ENCODE measurements at places on chromosomes 2 and 18.
A peak's percentile ranks its signal among the peaks of the same experiment; 100 is the strongest.

DNA sequence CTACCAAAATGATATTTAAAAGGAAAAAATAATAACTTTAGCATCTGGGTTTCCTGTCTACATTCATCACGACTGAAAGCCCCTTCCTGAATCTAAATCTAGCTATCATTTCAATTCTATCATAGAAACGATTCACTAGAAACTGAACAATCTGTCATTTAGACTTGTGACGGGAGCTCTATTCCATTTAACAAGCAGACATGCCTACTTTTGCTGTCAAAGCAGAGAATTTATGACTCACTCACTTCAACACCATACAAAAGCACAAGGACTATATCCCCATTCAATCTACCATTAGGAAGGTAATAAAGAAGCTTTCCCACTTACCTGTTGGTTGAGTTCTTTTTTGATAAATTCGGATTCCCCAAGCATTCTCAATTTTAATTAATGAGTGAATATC is 1072.3 kb downstream of the LRP1B start:
- no peak for DNase-seq

DNA sequence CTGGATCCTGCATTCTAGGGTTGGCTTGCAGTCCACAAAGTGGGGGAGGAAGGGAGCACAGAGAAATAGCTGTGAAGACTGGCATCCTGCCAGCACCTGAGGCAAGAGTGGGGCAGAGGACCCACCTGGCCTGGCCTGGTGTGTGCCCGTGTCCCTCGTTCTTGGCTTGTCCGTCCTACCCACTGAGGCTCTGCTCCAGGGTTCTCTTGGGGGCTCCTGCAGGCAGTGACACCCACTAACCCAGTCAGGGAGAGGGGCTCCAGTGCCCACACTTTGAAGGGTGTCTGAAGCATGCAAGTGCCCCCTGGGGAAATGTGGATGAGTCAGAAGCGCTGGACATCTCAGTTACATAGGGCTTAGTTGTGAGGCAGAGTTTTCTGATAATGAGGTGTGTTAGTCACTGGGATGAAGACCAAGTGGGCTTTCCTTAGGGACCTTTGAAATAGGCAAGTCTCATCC is 79.4 kb downstream of the SLC4A3 start:
- DNase-seq, result no peak

GRCh38 chr2:124520953-124521352 is 495.9 kb downstream of the CNTNAP5 start:
- no peak for DNase-seq

GRCh38 chr2:175010848-175011254 is 5.7 kb upstream of the CHN1 start:
- no peak for DNase-seq

DNA sequence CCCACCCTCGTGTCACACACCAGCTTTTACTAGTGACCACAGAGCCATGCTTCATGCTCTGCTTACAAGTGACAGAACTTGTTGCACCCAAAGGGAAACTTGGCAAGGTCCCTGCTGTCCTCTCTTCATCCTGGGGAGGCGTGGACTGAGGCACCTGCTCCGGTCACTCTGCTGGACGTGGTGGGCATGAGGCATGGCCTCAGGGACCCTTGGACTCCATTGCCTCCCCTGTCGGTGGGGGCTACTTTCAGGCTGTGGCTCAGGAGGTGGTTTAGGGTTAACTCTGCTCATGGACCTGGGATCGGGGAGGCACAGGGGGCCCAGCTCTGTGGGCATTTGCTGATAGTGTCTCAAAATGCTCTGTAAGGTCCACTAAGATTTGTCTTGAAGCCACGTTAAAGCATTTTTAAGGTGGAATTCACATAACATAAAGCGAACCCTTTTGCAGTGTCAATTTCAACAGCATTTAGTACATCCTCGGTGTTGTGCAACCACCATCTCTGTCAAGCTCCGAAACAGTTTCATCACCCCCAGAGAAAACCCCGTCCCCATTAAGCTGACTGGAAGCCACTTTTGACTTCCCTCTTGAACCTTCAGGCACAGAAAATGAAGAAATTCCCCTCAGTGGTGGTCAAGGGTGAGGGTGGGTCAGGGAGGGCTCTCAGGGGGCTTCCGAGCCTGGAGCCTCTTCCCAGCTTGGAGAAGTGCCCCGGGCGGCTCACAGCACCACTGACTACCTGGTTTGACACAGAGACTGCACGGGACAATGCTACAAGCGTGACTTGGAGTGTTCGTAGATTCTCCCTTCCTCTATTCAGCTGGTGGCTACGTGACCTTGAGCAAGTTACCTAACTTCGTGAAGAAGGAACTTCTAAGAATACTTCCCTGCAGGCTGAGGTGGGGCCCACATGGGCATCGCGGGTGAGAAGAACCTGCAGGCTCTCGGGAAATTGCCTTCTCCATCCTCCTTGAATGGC is 100.0 kb upstream of the HDAC4 start:
- DNase-seq, result no peak

DNA sequence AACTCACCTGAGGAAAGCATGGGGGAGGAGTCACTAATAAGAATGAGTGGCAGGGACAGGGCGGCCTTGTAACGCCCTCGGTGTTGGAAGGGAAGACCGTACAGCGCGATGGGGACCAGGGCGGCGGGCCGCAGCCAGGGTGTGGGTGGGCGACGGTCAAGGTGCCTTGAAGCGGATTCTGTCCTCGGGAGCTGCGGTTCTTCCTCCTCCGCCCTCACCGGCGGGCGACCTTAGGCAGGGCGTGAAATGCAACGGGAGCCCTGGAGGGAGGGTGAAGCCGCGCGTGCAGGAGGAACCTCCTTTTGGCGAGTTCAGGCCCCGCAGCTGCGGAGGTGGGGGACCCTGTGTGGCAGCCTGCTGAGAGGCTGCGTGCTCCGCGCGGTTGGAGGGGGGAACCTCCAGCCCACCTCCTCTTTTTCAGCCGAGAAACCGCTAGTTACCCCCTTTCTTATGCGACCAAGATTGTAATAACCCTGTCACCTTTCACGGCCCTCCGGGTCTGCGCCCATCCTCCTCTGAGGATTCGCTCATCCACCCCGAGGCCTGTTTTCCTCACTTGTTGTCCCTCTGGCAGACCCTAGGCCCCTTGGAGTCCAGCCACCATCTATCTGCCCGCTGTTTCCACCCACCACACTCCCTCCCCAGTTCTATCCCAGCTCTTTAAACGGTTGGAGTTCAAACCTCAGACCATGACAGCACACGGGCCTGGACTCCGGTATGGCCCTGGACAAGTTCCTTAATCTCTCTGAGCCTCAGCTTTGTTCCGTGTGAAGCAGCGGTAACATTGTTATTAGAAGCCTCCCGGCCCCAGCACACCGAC is 823 bp upstream of the RNU2-63P start:
- DNase-seq, result no peak

DNA sequence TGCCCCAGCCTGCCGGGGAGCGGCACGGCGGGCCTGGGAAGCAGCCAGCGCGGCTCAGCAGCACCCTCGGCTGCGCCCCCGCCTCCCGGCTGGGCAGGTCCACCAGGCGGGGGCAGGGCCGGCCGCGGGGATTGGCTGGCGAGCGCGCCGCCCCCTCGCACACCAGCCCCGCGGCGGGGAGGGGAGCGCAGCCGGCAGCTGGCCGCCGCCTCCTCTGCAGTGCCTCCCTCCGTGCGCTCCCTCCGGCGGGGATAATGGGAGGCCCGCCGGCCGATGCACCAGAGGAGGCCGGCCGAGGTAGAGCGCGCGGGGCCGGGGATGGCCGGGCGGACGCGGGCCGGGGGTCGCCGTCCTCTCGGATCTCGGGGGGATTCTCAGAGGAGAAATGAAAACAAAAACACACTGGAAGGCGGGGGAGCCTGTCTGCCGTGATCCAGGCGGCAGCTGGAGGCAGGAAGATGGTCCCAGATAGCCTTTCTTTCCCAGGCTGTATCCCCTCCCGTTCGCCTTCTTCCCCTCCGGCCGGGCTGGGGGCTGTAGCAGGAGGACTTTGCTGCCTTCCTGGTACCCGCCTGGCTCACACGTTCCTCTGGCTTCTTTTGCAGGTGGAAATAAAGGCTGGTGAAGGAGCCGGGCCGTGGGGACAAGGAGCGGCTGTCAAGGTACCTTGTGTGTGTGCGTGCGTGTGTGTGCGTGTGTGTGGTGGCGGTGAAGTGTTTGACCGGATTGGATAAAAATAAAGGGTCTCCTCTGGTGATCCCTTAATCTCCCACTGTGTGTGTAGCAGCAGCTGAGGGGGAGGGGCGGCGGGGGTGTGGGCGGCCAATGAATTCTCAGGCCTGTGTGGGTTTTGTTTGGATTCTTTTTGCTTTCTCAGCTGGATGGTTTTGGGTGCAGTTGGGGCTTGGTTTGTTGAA is 18.1 kb downstream of the TET3 start:
- peak; percentile 45 for DNase-seq

- DNase-seq, result no peak
Measured at GRCh38 chr2:20649576-20649975, 1.3 kb downstream of the HS1BP3 start.

- DNase-seq, result no peak
Measured at GRCh38 chr2:206392118-206392517, 51.2 kb upstream of the ADAM23 start.

DNA sequence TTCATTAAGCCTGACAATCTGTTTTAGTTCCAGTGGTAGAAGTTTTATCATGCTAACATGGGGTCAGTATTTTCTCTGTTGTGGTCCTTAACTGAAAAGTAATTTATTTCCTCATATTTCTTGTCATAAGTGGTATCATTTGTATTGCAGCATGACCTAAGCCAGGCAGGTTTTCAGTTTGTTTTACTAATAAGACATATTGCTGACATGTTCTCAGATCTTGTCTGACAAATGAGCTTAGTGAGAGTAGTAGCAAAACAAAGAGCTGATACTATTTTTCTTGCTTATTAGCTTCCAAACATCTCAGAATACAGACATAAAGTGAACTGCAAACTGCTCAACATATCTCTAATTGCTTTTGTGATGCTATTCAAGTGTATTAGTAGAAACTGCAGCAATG is 293.6 kb downstream of the DSEL start:
- DNase-seq, result no peak

GRCh38 chr18:25873833-25874232 is 216.6 kb downstream of the SS18 start:
- DNase-seq, result no peak

DNA sequence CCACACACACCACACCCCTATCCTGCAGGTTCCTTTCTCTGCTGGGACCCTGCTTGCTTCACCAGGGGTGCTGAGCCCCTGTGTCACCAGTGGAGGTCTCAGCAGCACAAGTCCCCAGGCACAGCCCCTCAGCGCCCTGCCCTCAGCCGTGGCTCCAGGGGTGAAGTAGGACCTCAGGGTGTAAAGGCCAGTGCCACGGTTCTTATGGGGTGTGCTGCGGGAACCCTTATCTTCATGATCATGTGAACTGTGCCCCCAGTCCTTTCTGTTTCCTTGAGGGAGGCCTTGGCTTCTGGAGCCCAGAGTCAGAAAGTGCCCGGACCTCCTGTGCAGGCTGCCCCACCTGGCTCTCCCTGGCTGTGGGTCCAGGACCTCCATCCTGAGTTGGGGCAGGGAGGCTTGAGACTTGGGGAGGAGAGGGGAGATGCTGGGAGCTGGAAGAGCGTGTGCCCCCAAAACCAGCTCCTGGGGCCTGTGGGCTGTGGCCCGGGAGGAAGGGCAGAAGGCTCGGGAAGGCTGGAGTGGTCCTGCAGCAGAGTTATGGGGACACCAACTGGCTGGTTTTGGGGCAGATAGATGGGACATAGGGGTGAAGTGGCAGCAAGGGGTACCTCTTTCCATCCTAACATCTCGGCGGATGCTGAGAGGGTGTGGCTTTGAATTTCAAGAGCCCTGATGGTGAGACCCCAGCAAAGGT is 20.2 kb upstream of the KLF11 start:
- no peak for DNase-seq

DNA sequence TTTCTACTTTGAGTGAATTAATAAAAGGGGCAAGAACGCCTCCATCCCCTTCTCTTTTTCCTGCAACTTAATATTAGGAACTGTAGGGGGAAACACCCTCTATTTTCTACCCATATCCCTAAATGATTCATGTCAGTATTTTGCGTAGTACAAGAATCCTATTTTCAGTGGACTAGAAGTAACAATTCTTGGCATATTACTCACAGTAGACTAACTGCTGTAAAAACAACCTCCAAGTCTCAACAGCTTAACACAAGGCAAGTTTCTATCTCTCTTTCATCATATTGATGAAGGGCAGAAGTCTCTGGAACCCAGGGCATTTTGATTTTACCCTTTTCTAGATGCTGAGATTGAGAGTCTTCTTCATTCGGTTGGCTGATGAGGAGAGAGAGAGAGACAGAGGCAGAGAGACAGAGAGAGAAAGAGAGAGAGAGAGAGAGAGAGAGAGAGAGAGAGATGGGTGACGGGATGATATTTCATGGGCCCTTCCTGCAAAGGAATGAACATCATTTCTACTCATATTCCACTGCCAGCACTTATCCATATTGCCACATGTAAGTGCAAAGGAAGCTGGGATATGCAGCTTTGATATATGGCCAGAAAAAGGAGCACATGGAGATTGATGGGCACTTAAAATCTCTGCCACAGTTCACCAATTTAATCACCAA is 481.6 kb downstream of the LPIN1 start:
- DNase-seq, result no peak

DNA sequence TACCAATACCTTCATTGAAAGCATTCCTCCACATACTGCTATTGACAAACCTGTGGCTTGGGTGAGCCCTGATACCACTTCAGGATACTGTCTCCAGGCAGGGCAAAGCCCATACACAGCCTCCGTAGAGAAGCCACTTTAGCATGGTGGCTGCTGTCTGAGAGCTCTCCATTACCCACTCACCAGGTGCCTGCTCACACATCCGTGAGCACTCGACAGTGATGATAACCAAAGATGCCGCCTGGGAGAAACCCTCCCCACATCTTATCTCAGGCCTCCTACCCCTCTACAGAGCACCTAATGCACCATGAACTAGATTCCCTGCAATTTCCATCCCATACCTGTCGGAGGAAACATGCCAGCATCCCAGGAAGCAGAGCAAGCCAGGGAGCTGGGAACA is 57.6 kb upstream of the KLHL29 start:
- DNase-seq, result no peak

DNA sequence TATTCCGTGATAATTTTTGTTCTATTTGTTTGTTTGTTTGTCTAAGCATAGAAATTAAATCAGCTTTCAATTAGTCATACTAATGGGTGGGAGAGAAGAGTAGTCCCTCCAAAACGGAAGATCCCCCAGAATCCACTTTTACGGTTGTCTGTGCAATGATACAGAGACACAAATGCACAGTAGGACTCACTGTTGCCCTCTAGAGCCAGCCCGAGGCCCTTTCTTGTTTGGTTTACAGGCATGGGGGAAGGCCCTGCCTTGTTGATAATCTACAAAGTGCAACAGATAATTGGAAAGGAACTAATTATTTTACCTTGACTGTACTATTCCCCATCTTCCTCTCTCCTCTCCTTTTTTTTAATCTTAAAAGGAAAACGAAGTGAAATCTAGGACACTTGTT is 121.1 kb downstream of the ACOXL start:
- no peak for DNase-seq

DNA sequence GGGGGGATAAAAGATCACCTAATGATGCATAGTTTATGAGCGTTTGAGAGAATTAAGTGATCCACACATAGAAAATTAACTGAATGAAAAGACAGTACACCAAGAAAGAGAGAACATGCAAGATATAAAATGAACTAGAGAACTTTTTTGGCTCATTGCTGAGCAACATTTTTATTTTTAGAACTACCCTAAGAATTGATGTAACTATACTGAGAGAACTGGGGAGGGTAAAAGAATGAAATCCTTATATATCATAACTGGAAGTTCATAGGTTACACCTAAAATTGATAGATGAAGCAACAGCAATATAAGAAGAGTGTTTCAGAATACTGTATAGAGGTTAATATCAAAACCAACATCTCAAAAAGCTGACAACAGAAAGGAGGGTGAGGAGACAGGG is 55.6 kb downstream of the USP34 start:
- no peak for DNase-seq

All from stimulated activated CD8-positive, alpha-beta memory T cell treated with anti-CD3 and anti-CD28 coated beads, Interleukin-4, amount 100 ng/mL, for 4 hours (primary cell).